ENCODE measurements at places on chromosomes 16 and 17.

- DNase-seq = no peak
Observed at GRCh38 chr16:48223490-48223889, 20.6 kb upstream of the LONP2 start.

DNA sequence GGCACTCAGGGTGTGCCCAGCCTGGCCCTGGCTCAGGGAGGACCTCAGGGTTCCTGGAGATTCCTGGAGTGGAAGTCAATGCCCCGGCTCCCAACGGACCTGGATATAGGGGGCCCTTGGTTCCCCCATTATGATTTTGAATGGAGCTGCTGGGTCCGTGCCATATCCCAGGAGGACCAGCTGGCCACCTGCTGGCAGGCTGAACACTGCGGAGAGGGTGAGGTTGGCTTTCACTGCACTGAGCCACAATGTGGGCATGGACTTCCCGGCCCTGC lies 23.6 kb downstream of the USP6 start:
- no peak for DNase-seq

- no peak for DNase-seq
Observed at GRCh38 chr16:89090182-89090630, 3.4 kb upstream of the ACSF3 start.

GRCh38 chr16:56309008-56309407 lies 116.3 kb downstream of the AMFR start:
- no peak for DNase-seq

DNA sequence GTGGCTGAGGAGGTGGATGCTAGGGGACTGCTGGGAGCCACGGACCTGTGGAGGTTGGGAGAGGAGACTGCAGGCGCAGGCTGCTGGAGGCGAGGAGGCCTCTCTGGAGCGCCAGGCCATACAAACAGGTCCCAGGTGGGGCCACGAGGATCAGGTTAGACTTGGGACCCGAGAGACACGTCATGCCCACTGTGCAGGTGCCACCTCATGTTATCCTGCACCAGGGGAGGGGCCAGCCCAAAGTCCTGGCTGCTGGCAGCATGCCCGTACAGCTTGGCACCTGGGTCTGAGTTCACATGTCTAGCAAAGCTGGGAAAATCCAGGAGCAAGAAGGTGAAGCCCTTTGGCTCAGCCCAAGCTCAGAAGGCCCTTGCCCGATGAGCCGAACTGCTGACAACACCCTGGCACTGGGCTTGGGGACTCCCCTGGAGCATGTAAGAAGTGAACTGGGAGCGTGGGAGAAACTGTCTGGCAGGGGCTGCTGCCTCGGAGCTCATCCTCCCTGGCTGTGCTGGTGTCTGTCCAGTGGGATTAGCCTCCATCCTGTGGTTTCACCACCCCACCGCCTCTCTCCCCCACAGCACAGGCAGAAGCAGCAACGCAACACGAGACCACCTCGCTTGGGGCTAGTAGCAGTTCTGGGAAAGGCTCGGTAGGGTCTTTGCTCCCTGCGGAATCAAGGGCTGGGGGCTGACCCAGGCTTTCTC lies 5.3 kb downstream of the ARHGDIA start:
- no peak for DNase-seq
